ENCODE measurements at places on chromosomes 7 and 10.

- no peak for DNase-seq
Measured at GRCh38 chr10:636769-637168, 52.7 kb downstream of the DIP2C start.

GRCh38 chr10:70770001-70770400 lies 15.2 kb downstream of the TBATA start:
- DNase-seq = no peak

- no peak for DNase-seq
Measured at GRCh38 chr10:79090134-79090803, 21.5 kb downstream of the ZMIZ1 start.

GRCh38 chr7:71497256-71497946 lies 365.5 kb downstream of the GALNT17 start:
- no peak for DNase-seq

DNA sequence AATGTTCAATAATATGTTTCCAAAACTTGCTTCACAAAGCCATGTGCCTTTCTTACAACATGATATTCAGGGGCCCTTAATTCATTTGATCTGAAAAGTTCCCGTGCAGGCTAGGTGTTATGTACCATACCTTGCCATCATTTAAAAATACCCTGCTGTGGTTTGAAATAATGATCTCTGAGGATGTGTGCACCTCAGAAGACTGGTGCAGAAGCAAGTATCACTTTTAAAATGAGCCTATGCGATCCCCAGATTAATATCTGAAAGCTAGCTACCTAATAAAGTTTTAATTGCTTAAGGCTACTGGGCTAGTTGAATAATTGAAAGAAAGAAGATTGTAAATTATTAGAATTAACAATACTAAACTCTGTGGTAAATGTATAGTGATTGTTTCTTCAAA lies 262.4 kb downstream of the CDK14 start:
- DNase-seq = no peak

DNA sequence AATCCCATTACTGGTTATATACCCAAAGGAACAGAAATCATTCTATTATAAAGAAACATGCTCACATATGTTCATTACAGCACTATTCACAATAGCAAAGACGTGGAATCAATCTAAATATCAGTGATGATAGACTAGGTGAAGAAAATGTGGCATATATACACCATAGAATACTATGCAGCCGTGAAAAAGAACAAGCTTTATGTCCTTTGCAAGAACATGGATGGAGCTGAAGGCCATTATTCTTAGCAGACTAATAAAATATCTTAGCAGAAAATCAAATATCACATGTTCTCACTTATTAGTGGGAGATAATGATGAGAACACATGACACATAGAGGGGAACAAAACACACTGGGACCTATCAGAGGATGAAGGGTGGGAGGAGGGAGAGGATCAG lies 38.8 kb downstream of the CAPZA2 start:
- no peak for DNase-seq

GRCh38 chr10:24569828-24570657 lies 153.6 kb downstream of the ARHGAP21 start:
- DNase-seq = no peak

GRCh38 chr7:915291-916218 lies 38.9 kb downstream of the ADAP1 start:
- no peak for DNase-seq

- no peak for DNase-seq
Measured at GRCh38 chr7:29315122-29315891, 120.7 kb downstream of the CHN2 start.

Data from iPS DF 6.9 (cell line).